ENCODE measurements at places on chromosomes 11 and 22. TPM values are rescaled to one million over a fixed set of nuclear protein-coding genes. Genes with fewer than 3 reads are reported as not detected.

Gene CD6
- total RNA-seq, result 1.1 TPM

DNA sequence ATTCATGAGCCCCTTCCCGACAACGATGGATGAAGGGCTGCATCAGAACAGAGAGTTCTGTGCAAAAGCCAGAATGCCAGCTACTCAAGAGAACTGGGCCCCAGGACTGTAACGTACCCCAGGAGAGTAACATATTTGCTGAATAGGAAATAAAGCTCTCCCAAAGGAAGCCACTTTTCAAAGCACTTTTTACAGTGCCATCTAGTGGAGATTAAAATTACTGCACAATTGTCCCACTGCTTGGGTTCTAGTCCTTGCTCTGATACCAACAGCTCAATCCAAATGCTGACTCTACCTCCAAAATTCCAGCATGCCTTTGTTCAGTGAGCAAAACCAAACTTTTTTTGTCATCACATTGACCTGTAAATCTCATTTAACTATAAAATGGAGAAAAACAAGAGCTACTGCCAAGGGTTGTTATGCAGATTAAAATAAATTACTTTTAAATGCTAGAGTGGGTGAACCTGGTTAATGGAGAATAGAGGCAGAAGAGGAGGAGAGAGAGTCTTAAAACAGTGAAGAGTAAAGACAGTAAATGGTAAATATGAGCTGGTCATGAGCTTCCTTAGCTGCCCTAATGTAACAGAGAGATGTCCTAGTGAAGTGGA, 87.6 kb upstream of the FSHB start:
- DNase-seq, result no peak

DNA sequence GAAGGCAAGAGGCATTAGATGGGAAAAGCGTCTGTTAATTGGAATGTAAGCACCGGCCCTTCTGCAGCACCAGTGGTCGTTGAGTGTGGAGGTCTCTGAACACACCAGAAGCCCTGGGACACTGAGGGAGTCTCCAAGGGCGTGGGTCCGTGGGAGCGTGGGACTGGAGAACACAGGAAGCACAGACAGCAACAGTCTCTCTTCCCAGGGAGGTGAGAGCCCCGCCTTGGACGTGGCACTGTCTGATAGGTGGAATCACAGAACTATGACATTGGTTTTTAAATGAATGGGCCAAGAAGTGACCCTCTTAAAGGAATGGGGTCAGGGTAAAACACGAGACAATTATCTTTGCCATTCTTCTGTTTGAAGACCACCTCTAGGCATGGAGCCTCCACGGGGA, 28.1 kb upstream of the BID start:
- no peak for DNase-seq

Gene RFPL3
- not detected for total RNA-seq
